ENCODE measurements at places on chromosomes 5 and 9. TPM values are rescaled to one million over a fixed set of nuclear protein-coding genes. Genes with fewer than 3 reads are reported as not detected.

GRCh38 chr9:22522206-22522740 is 75.6 kb downstream of the DMRTA1 start:
- no peak for DNase-seq

The PAIP1 gene
- total RNA-seq, result 31.8 TPM

- DNase-seq, result no peak
These were observed 42.7 kb downstream of the ZNF618 start for GRCh38 chr9:113918697-113919350.

DNA sequence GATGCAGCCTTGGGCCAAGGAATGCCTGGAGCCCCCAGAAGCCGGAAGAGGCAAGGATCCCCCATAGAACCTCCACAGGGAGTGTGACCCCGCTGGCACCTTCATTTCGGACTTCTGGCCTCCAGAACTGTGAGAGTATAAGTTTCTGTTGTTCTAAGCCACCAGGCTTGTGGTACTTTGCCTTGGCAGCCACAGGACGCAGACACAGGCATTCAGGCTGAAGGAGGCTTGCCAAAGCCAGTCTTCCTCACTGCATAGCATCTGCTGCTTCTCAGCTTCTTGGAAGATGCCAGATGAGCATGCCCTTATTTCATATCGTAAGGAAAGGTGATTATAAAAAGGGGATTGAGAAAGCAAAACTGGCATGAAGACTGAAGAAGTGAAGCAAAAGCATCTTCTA is 61.1 kb upstream of the TAS2R1 start:
- no peak for DNase-seq

The DRD1 gene
- total RNA-seq, result not detected

- peak; percentile 76 for DNase-seq
These were observed 11.4 kb downstream of the OTULIN start for GRCh38 chr5:14675865-14676300.

Data from B cell (primary cell).